ENCODE measurements at places on chromosomes 1 and 21.

DNA sequence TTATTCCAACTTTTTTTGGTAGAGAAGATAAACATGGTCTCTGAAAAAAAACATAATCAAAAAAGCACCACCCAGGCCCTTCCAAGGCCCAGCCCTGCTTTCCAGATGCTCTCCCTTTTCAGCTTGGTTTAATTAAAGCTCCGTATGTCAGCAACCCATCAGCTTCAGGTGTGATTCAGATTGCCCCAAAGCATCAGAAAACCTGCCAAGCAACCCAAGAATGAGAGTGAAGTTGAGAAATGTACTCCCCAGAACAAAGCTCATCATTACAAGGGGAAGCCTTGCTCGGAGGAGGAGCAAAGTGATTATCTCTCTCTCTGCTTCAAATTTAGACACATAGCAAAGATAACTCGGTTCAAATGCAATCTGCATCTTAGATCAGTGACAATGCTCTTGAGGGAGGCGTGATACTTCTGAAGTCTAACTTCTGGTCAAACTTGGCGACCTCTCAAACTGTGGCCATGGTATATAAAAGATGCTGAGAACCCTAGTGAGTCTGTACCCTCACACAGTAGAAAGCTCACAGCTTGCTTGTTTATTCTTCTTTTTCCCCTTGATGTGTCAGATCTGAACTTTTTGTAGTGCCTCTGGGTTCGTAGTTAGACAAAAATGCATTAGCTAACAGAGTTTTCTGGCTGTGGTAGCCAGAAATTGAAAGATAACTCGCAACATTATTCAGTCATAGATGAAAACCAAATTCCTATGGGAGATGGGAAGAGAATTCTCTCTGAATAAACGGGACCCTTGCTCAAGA, 63.3 kb upstream of the ZC3H11B start:
- no peak for DNase-seq

GRCh38 chr1:205942631-205943159, 561 bp downstream of the SLC26A9 start:
- DNase-seq, result no peak

- peak; percentile 71 for DNase-seq
Observed at GRCh38 chr1:47416319-47417169, 459 bp downstream of the FOXE3 start.

DNA sequence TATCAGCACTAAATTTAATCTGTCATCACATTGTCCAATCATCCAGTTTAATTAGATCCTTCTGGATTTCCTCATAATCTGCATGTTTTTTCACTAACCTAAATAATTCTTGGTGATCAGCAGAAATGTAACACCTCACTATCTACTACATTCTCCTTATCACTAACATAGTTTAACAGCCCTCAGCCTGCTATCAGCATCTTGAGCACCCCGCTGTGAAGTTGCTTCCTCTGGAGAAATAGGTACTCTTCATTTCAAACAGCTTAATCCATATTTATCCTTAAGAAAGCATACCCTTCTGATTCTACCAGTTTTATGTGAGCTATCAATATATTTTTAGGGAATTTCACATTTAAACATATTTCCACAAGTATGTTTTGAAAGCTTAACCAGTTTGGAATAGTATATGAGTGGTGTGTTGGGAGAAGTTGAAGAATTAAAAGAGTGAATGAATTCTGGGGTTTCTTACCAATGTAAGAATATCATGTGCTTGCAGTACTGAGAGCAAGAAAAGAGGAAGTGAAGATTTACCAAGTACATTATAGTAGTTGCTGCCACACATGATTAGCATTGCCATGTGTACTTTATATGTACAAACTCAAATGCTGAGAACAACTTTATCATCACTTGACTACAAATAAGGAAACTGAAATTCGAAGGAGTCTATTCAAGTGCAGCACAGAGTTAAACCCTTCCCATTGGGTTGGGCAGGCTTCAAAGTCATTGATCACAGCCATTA, 771.1 kb upstream of the ADGRL4 start:
- DNase-seq, result no peak

GRCh38 chr1:48031676-48032075, 34.5 kb upstream of the TRABD2B start:
- no peak for DNase-seq

Measured in D341Med (cell line).